ENCODE measurements at places on chromosomes 3 and 15.

DNA sequence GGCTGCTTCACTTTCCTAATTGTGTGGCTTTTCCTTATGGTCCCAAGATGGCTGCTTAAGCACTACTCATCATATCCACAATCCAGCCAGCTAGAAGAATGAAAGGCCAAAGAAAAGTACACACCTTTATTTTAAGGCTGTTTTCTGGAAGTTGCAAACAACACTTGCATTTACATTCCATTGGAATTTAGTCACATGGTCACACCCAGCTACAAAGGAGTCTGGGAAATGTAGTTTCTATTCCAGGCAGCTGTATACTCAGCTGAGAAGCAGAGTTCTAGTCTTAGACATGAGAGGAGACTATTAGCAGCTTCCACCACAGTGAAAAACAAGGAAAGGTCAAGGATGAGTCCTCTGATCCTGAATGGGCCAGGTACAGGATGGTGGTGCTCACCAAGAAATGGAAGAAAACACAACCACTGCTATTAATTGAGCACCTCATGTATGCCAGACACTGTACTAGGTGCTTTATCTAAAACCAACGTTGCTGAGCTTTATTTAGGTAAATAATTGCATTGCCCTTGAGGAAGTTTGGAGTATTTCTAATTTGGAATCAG lies 28.0 kb upstream of the ATG7 start:
- no peak for DNase-seq

DNA sequence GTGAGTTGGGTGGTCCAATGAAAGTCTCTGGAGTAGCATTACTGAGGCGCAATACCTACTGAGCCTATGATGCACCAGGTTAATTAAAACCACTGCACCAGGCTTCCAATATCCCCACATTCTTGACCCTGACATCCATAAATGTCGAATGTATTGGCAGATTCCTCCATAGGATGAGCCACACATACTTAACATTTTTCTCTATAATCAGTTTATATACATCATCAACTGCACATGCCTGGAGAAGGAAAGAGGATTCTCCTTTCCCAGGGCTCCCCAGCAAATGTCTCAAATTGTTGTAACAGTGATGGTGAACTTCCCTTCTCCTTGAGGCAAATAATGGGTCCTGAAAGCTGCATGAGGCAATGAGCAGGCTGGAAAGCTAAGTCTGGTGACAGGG lies 82.3 kb upstream of the LPP start:
- DNase-seq, result no peak

DNA sequence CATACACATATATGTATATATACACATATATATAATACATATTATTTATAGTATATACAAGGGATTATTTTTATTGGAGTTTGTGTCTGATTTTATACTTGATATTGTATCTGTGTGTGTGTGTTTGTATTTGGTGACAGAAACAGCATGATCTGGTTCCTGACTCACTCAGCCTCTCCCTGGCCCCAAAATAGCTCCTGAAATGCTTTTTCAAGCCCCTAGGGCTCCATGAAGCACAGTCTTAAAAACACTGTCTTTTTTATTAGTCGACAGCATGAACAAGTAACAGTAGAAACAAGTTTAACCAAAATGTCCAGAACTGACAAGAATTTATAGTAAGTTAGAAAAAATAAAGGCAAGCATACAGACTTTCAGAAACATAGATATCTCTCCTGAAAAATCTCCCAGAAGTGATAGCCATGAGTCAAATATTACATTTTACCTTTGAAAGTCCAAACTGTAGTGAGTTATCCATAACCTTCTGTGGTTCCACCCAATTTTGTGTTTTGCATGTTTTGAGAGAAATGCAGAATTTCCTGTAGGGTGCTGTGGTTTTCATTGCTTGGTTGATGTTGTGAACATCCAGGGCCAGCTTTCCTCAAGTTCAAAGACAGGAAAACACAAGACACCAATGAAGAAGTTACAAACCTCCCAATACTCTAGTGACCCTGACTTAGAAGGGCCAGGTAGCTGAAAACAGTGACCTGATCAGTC lies 98.5 kb upstream of the CCDC80 start:
- no peak for DNase-seq

DNA sequence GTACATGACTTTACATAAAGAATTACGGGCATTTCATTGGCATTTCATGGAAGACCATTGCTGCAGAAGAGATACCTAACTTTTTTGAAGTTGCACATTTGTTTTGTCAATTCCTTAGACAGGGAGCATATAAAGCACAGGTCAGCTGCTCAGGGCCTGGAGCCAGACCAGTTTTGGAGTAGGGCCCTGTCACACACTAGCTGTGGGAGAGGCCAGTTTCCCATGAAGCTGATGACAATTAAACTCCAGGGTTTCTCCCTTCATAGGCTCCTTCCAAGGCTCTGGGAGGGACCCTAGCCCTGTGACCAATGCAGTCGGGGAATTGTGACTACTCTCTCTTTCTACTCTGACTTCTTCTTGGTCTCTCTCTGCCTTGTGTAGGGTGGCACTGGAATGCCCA lies 107.3 kb upstream of the SELENOK start:
- no peak for DNase-seq

DNA sequence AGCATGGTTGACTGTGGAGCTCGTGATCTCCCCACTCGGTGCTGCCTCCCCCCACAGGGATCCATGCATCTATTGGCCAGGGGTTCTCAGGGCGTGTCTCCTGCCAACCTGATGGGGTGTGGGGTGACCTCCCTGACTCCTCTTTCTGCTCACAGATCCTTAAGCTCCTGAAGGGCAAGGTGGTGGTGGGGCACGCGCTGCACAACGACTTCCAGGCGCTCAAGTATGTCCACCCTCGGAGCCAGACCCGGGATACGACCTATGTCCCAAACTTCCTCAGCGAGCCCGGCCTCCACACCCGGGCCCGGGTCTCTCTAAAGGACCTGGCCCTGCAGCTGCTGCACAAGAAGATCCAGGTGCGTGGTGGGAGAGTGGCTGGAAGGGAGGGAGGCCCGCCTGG lies 7.9 kb downstream of the AEN start:
- no peak for DNase-seq

DNA sequence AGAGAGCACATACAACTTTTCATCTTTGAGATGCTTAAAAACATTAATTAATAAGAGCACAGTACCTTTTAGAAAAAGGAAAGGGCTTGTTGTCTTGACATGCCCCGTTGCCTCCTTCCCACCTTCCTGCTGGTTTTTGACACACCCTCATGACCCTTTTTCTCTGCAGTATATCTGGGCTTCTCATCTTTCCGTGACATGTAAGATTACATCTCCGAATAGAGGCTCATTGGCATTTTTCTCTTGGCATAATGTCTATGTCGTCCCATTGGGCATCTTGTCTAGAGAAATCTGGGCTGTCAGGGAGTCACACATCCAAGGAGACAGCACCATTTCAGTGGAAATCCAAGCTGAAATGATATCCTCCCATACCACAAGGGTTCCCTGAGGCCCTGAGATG lies 64.1 kb downstream of the LRTM1 start:
- DNase-seq, result no peak

GRCh38 chr3:123343296-123344174 lies 105.4 kb downstream of the ADCY5 start:
- no peak for DNase-seq

- DNase-seq, result no peak
These were observed 55.8 kb downstream of the POLR2M start for GRCh38 chr15:57762302-57762701.

GRCh38 chr3:33467786-33468185 lies 27.6 kb upstream of the UBP1 start:
- peak; percentile 7 for DNase-seq

DNA sequence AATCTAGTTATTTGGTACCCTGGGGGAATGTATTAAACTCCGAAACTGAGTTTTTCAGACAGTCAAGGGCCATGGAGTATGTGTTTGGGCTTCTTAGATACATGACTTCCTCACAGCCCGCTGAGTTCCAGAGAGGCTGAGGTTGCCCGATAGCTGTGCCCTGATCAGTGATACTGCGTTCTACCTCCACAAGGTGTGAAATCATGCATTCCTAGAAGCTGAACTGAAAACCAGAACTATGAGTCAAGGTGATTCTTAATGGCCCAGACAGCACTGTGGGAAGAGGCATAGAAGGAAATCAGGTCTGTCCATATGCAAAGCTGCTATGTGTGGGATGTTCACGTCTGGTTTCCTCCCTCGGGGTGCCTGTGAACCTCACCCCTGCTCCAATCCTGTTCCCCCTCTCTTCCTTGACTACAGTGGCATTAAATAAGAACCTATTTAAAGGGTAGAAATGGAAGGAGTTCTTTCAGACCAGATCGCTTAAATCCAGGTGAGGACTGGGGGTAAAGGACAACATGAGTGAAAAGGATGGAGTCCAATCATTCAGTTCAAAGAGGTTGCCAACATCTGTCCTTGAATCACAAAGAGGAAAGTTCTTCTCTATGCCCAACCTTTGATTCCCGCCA lies 74.3 kb downstream of the MYO1E start:
- no peak for DNase-seq

GRCh38 chr3:11539677-11540076 lies 104.0 kb downstream of the VGLL4 start:
- DNase-seq, result no peak

DNA sequence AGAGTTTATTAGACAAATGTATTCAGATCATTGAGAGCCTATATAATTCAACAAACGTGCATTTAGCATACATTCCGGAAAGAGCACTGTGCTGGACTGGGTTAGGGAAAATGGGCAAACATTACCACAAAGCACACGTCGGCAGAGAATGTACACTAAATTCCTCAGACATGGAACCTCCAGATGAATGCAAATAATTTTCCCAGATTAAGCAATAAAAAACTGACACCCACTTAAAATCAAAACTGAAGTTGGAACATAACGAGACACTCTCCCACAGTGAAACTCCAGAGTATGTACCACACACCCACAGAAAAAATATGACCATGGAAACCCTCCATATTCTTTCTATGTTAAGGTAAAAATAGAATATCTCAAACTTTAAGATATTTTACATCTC lies 4.8 kb downstream of the SECISBP2L start:
- DNase-seq, result no peak

Data from HFF-Myc (cell line).